EH (cell line): ENCODE measurements at places on chromosomes 4 and X.

DNA sequence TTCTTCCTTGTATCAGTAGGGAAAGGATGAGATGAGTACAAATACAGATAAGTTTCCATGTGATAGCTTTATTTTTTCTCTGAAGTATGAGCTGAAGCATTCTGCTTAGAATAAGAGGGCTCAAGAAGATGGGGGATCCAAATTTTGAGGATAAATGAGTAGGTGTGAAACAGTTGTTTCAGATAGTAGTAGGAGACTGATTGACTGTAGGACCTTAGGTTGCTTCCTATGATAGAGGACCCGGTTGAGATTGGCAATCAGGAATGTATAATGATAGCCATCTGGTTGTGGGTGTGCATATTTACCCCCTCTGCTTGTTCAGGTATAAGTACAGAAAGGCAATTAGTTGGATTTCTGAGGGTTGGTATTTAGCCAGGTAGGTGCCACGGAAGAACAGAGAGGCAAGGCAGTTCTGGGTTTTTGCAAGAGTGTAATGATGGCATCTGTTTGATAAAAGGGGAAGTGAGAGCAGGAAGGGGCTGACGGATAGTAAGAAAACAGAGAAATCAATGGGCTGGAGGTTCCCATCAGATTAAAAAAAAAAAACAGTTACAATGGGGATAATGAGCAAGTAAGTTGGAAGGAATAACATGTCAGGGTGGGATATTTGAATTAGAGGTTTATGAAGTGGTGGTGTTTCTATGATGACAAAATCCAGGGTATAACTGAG, 13.7 kb downstream of the OCRL start:
- DNase-seq: no peak

DNA sequence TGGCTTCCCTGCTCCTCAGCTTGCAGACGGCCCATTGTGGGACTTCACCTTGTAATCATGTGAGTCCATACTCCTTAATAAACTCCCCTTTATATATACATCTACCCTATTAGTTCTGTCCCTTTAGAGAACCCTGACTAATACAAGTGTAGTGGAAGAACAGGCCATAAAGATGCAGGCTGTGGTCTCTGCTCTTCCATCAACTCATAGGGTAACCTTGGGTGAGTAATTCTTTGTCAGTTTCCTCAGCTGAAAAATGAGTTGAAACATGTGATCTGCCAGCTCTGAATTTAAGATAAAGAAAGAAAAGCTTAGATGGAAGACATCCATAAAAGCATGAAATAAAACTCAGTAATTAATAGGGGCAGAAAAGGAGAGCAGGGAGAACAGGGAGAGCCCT, 103.6 kb downstream of the ENOX2 start:
- DNase-seq: peak; percentile 38

DNA sequence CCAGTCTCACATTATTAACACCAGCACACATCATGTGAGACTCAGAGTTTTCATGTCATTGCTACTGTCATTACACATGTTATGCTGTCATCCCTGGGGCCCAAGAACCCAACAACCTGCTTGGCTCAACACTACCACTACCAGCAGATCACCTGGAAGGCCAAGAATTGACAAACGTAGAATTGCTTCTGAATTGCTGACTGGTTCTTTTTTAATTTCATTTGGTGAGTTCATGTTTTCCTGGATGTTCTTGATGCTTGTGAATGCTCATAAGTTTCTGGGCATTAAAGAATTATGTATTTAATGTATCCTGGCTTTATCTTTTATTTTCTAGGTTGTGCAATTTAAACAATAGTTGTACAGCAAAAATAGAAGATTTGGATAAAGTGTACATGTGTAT, 40.2 kb downstream of the ACTRT1 start:
- no peak for DNase-seq

- peak; percentile 54 for DNase-seq
These were observed 141.9 kb downstream of the THOC2 start for GRCh38 chrX:123590842-123591486.

- no peak for DNase-seq
These were observed 38.7 kb upstream of the GYPA start for GRCh38 chr4:144179152-144179739.

DNA sequence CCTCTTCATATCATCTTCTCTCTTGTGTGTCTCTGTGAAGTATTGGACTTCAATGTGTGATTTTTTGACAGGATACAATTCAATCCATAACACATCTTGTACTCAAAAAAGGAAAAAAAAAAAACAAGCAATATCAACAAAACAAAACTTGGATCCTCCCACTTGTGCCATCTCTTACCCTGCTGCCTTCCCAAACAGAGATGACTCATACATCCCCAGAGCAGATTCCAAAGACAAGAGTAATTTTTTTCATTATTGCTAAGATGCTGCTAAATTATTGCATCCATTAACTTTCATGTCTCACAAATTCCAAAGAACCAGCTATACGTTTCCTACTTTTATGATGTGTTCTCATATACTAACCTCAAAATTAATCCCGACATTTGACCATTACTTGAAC, 479.2 kb downstream of the GBA3 start:
- DNase-seq: peak; percentile 30

- peak; percentile 97 for DNase-seq
These were observed 21.8 kb downstream of the FHL1 start for GRCh38 chrX:136168929-136169735.

- peak; percentile 65 for DNase-seq
These were observed at the start of gene MYOZ2 for GRCh38 chr4:119135721-119136121. TSS of gene MYOZ2 (plus strand) at chr4:119135832. CDS start at chr4:119136526, 694 bp downstream.

DNA sequence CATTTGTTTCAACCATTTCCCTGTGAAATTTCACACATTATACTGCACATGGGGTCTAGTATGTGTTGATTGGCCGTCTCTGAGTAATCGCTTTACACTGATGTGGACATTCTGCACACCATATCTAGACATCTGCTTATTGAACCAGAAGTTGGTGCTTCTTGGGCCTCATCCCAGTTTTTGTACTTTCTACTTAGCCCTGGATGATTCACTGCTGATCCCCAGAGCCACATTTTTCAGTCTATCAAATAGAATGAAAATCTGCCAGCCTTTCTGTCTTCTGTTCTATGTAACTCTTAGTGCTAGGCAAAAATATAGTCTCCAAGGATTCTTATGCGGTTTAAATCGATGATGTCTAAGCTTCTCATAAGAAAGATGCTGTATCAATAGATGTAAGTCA, 40.5 kb upstream of the RELL1 start:
- DNase-seq: no peak

- no peak for DNase-seq
These were observed 10.0 kb downstream of the GPR82 start for GRCh38 chrX:41733939-41734338.

DNA sequence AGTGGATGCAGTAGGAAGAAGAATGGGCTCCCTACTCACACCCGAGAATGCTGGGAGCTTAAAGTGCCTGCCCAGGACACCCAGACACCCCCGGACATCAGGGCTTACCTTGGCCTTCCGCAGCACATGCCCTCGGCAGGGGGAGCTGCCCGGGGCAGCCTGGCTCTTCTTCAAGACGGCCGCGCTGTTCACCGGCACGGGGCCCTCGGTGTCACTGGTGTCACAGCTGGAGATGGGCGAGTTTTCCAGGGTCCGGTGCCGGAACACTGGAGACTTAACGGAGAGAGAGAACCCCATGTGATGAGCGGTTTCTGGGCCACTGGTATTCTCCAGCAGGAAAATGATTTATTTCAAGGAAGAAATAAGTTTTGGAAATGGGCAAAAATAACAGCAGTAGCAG, 170.9 kb downstream of the AFAP1 start:
- DNase-seq: no peak

DNA sequence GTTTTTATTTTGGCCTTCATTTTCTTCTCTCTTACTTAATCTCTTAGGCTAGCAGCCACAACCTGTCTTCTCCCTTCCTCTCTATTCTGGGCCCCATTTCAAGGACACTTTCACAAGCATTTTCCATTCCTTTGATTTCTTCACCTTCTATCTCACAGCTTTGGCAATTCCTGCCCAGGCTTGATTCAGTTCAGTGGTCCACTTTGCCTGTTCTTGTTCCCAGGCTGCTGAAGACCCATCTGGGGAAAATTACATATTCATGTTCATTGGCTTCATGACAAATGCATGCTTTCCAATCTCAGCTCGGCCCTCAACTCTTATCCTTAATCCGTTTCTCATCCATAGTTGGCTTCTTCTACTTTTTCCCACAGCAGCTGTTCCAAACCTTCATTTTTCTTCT, 38.7 kb upstream of the LPAR4 start:
- no peak for DNase-seq

DNA sequence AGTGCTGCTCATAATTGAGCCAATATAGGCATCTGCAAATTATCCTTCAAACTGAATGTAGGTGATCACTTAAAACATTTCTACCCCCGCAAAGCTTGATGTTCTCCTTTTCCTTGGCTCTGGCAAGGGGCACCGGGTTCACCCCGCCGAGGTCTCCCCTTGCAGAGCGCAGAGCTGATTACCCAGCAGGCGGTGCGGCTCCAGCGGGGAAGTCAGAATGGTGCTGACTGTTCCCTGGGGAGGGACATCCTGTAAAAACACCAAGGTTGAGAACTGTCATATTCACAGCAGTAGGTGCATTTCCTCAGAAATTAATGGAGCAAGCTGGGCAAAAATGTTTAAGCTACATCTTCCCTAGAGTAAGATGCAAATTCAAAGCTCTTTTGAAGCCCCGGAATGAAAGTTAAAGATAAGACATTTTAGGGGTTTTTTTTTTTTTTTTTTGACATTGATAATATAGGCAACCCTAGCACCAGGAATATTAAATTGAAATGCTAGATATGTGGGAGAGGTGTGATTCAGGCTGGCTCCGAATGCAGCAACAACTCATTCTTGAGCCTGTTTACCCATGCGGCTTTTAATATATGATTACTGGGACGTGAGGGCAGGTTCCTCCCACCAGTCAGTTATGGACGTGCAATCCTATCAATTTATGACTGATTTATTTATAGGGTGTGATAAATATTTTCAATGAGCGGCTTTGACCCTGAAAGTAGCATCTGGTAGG, 767.3 kb upstream of the TENM3 start:
- no peak for DNase-seq

GRCh38 chr4:40990899-40991265, 223.5 kb downstream of the APBB2 start:
- no peak for DNase-seq

- DNase-seq: no peak
These were observed 34.8 kb downstream of the HOPX start for GRCh38 chr4:56646341-56646740.

DNA sequence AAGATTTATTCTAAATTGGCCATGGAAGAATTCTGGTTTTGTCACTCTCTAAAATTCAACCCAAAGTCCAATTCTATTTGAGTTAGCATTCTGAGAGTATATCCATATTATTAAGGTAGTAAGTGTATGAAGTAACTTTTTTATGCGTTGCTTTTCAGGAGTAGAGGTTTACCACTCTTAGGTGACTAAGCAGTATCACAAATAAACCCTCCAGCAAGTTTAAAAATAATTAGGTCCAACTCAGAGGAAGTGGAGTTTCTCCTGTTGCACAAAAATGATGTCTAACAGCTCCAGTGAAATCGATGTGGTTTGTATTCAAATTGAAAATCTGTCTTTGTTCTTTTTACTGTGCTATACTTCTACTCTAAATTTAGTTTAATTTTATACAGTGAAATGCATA, 6.6 kb downstream of the SCML1 start:
- DNase-seq: peak; percentile 21
